ENCODE measurements at places on chromosomes 7 and 10. TPM values are rescaled to one million over a fixed set of nuclear protein-coding genes. Genes with fewer than 3 reads are reported as not detected.
A peak's percentile ranks its signal among the peaks of the same experiment; 100 is the strongest.

DNA sequence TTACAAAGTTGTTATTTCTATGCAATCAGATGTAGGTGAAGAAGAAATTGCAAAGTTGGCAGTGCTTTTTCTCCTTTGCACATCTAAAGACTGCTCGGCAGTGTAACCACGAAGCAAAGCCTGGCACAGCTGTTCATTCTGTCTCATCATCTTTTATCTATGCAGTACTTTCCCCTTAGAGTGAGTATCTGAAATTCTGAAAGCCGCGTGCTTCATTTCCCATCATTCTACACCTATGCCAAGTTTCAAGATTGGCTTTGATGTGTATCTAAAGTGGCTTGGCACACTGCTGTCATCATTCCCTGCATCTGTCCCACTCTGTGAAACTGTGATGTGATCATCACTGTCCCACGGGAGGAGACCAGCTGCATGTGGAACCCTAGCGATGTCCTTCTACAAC, 15.2 kb downstream of the SOSTDC1 start:
- H3K4me3 ChIP-seq: no peak overlapping the region
- H3K27me3 ChIP-seq: no peaks in the 10 kb centered on the region
- no peaks in the 10 kb centered on the region for H3K36me3 ChIP-seq
- H3K4me1 ChIP-seq: no peaks in the 10 kb centered on the region

DNA sequence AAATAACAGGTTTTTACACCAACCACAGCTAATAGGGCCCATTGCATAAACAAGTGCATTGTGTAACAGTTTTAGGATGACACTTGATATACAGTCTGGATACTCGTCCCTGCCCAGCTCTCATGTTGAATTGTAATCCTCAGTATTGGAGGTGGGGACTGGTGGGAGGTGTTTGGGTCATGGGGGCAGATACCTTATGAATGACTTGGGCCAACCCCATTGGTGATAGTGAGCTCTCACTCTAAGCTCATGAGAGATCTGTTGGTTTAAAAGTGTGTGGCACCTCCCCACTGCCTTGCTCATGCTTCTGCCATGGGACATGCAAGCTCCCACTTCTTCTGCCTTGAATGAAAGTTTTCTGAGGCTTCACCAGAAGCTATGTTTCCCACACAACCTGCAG, 136.7 kb downstream of the PDE1C start:
- no peak for DNase-seq
- no peak overlapping the region for H3K4me3 ChIP-seq
- H3K27ac ChIP-seq: no peak overlapping the region
- H3K36me3 ChIP-seq: no peaks in the 10 kb centered on the region

DNA sequence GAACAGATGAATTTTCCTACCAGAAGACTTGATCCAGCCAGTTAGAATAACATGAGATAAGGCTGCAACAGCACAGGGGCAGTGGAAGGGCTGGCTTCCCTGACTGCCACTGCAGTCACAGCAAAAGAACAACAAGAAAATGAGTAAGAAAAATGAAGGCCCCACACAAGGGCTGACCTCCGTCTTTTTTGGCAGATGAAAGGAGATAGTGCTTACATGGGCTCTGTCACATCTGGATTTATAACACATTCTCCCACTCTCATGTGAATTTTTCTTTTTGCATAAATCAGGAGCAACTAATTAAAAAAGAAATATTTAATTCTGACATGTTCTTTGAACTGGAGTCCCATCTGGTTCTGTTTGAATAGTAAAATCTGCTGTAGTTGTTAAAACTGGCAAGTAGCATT, 99.6 kb downstream of the NRP1 start:
- H3K36me3 ChIP-seq: peaks cover 15% of the 10 kb centered on the region
- peaks cover 23% of the 10 kb centered on the region for H3K4me1 ChIP-seq

- H3K4me1 ChIP-seq: no peaks in the 10 kb centered on the region
- H3K27ac ChIP-seq: no peak overlapping the region
- H3K4me3 ChIP-seq: no peak overlapping the region
- DNase-seq: no peak
- H3K27me3 ChIP-seq: no peaks in the 10 kb centered on the region
These were observed 109.5 kb upstream of the SDK1 start for GRCh38 chr7:3191548-3191947.

DNA sequence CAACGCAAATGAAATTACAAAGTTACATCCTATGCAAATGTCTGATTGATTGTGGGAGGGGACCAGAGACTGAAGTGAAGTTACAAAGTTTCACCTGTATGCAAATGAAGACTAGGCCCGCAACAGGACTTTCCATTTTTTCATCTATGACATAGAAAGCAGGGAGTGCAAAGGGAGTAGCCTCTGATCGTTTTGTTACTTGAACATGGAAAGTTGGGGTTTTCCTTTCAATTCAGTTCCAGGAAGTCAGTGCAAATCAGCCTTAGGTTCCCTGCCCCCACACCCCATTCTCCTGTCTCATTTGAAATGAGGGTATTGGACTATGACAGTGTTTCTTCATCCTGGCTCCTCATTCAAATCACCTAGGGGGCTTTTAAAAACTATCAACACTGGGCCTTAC, 96.9 kb upstream of the HABP2 start:
- no peak overlapping the region for H3K4me3 ChIP-seq
- no peaks in the 10 kb centered on the region for H3K27me3 ChIP-seq
- no peak for DNase-seq
- H3K36me3 ChIP-seq: no peaks in the 10 kb centered on the region
- peaks cover 5% of the 10 kb centered on the region for H3K4me1 ChIP-seq
- no peak overlapping the region for H3K27ac ChIP-seq

Gene EZH2
- 3.5 TPM for total RNA-seq

- H3K27me3 ChIP-seq: no peaks in the 10 kb centered on the region
- H3K4me3 ChIP-seq: no peak overlapping the region
- no peak overlapping the region for H3K27ac ChIP-seq
- no peaks in the 10 kb centered on the region for H3K36me3 ChIP-seq
These were observed 36.3 kb upstream of the ANTXRL start for GRCh38 chr10:46250481-46250880.

DNA sequence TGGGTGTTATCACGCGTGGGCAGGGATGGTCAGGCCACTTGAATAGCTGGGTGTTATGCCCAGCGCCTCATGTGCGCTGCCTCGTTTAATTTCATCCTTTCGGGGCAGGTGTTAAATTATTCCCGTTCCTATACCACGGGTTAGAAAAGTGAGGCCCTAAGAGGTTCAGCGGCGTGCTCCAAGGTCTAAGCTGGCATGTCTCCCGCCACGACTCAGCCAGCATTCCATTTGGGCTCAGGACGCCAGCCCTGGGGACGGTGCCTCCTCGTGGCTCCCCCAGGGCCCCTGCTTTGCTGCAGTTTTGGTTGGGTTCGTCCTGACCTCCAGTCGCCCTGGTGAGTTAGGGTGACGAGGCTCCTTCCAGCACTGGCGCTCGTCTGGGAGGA, 124.5 kb downstream of the TRRAP start:
- H3K4me1 ChIP-seq: peaks cover 10% of the 10 kb centered on the region
- no peak for DNase-seq
- no peaks in the 10 kb centered on the region for H3K27me3 ChIP-seq
- H3K27ac ChIP-seq: peak overlapping the region; percentile 68

All from lower lobe of right lung (tissue), 2 donors.